ENCODE measurements at places on chromosomes 2 and 18.

- no peak for DNase-seq
These were observed 56.6 kb downstream of the STK39 start for GRCh38 chr2:168190590-168191336.

GRCh38 chr18:12783524-12783923 is 80.7 kb downstream of the PSMG2 start:
- no peak for DNase-seq

DNA sequence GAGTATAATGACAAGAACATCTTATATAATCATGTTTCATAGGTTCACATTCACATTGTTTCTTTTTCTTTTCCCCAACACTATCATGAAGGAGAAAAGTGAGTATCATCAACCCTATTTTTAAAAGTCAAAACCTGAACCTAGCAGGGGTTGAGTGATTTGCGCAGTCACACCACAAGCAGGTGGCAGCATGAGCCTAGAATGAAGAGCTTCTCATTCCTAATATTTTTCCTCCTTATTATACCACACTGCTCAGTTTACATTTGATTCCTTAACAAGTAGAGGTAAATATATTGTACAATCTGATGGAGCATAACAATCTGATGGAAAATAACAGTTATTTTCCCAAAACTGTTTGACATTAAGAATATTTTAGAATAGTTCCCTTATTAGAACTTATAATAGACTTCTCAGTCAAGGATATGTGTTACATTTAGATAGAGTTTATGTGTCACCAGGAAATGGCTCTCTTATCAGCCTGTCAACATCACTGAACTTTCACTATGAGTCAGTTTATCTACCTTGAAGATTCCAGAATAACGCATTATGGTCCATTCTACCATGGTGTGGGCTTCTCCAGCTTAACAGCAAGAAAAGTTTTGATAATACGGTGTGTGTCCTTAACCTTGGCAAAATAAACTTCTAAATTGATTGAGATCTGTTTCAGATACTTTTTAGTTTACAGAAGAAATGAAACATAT is 119.5 kb downstream of the NEB start:
- no peak for DNase-seq

DNA sequence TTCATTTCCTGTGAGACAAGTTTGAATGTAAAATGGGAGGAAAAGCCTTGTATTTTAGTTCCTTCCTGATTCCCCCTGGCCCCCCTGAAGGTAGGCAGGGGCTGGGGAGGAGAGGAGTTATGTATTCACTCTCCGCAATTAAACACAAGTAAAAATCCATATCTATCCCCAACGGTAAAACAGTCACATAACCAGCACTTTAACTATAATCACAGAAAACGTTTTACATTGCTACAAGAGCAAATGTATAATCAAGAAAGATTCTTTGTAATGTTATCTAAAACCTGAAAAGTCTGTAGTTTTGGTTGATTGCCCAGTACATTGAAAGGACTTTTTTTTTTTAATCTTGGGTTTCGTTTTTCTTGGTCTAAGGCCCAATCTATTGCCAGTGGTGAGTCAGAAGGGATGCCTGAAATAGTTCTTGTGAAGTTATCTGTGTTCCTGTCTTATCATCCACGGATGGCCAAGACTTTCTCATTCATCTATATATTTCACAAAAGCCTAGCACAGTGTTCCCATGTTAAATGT is 34.5 kb upstream of the CCNYL1 start:
- no peak for DNase-seq

DNA sequence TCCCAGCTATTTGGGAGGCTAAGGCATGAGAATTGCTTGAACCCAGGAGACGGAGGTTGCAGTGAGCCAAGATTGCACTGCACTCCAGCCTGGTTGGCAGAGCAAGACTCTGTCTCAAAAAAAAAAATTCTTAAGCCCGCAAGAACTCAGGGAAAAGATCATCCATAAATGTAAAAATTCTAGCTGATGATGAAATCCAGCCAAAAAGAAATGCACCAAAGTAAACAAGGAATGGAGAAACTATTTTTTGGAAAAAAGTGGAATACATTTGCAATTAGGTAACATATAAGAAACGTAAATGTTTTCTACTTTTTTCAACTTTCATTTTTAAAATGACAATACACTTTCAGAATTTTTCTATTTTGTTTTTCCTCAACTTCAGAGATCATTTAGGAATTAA is 61.3 kb downstream of the ASXL2 start:
- no peak for DNase-seq

DNA sequence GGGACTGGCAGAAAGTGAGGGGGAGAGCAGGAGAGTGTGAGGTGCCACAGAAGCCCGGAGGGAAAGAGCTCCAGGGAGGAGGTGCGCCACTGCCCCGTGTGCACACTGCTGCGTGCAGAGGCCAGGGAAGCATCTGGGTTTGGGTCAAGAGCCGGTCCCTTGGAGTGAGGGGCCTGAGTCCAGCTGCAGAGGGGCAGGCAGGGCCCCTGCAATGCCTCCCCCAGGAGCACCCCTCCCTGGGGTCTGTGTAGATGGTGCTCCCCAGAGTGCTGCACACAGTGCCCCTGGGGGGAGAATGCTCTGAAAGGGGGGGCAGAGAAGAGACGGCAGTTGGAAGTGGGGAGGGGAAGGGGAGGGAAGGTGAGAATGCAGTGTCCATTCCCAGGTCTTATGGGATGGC is 3.7 kb upstream of the LIMS2 start:
- DNase-seq, result no peak

DNA sequence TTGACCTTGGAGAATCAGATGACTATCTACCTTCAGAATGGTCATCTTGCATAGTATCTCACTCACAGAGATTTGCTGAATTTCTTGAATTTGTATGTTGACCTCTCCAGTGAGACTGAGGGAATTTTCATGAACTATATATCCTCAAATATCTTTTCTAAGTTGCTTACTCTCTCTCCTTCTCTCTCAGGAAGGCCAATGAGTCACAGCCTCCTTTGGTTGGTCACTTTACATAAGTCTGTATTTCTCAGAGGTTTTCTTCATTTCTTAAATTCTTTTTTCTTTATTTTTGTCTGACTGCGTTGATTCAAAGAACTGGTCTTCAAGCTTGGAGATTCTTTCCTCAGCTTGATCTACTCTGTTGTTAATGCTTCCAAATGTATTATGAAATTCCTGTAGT is 51.7 kb downstream of the VIT start:
- DNase-seq, result no peak

- DNase-seq, result no peak
These were observed 69.9 kb upstream of the KLF7 start for GRCh38 chr2:207235621-207236020.

DNA sequence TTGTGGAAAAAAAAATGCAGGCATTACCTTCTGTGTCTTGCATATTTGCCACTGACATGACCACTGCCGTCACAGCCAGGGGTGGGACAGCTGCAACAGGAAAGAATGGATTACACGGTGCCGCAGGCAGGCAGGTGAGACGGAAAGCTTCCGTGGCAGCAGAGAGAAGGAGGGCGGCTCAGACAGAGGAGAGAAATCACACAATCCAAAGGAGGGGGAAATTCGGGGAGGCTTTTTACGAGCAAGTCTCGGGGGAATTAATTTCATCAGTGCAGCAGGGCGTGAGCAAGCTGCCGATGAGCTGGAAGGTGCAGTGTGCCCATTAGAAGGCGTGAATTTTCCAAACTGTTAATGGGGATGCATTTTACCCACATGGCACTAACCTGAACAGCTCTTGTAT is 234.8 kb upstream of the PXDN start:
- no peak for DNase-seq

GRCh38 chr2:3470166-3470651 is 49.1 kb downstream of the ADI1 start:
- no peak for DNase-seq

DNA sequence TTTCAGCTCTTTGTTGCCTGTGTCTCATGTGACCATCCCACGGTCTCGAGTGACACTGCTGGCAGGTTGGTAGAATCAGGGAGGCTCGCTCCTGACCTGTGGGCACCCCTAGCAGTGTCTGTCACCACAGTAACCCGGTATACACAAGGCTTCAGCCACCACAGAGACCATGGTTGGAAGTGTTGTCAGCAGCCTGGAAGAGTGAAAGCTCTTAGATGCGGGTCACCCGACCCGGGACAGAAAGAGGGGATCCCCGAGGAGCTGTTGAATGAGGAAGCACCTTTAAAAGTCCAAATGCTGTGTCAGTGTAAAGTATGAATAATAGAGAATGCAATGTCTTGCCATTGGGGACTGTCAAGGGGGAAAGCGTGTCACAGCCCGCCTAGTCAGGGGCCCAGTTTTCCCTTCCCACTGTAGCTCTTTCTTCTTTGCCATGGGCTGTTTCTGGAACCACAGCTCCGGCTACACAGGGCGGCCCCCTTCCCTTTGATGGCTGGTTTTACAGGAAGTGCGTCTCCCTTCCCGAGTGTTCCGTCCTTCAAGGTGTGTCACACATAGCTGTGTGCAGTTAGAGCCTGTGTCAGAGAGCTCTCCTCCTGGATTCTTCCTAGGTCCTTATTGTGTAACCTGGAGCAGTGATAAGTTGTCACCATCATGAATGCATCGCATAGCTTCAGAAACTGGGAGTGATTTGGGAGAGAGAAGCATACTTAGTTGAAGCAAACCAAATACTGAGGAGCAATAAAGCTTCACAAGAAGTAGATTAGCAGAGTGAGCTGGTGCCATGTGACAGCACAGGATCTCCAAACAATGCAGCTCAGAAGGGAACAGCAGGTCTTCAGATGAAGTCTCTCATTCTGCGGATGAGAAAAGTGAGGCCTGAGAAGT is 81.4 kb downstream of the MTCL1 start:
- no peak for DNase-seq

DNA sequence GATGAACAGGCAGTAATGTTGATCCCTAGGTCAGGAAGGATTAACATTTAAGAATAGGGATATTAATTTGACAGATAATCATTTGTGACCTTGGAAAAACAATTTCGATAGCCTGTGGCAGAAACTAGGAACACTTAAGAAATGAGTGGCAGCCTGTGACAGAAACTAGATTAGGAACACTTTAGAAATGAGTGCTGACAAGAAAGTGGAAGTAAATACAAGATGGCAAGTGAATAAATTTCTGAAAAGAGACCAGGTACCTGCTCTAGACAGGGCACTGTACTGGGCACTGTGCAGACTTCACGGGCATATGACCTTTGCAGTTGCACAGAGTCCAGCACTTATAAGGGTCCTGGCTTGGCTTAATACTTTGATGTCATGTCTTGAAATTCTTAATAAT is 5.5 kb upstream of the HNRNPA3 start:
- no peak for DNase-seq

GRCh38 chr18:23203891-23204432 is 68.7 kb downstream of the CABLES1 start:
- no peak for DNase-seq

DNA sequence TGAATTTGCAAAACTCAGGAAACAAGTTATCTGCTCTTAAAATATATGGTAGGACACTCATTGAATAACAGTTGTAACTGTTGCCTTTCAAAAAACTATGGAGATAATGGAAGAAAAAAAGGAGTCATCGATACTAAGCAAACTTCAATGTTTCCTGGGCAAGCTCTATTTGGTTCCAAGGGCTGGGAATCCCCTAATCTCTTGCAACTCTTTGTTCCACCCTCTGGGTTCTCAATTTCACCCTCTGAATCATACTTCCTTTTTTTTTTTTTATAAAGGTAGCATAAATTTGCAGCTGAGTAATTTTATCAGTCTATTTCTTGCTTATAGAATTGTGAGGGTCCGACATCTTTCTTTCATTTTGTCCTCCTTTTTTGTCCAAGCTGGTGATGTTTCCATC is 36.7 kb downstream of the SLC9A4 start:
- DNase-seq, result no peak

DNA sequence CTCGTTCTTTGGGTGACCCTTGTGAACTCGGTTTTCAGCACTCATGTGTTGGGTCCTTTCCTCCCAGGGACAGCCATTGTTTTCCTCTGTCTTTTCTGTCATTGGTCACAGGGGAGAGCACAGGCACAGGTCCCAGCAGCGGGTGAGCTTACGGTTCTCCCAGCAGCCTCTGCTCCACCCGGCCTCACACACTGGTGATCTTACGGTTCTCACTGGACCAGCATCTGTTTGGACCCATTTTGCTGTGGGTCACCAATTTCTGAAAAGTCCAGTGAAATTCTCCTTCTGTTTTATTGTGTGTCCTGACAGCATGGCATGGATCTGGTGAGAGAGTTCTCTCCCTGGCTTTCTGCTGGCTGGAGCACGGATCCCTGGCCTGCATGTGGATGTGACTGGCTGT is 49.8 kb upstream of the ANKRD62 start:
- no peak for DNase-seq

DNA sequence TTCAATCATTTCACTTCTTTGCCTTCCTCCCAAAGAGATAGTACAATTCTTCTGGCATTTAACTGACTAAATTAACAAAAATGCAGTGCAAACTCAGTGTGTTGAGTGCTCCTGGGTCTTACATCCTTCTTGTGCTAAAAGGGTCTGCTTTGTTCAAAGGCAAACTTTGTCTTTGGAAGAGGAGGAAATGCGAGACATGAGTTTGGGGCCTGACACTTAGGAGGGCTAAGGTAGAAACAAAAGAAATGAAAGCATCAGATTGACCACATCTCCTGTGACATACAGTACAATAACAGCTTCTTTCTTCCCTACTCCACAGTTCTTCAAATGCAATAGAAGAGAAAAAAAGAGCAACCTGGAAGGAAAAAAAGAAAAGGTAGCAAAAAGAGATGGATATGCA is 161.7 kb downstream of the CNTNAP5 start:
- no peak for DNase-seq

DNA sequence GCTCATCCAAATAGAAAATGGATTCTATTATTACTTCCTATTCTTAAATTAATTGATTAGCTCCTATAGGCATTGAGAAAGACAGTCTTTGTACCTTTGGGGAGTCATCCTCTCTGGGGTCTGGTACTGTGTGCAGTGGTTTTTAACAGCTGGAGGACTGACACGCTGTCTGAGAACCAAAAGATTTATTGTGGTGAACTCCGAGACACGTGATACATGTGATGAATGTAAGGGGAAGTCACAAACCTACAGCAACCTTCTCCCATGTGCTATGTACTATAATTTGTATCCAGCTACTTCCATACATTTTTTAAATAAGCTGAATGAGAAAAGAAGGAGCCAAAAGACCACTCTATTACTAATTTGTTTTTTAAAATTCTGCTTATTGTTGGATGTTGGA is 133.7 kb downstream of the GALNT3 start:
- DNase-seq, result no peak

- DNase-seq, result no peak
These were observed 110.9 kb downstream of the MIB1 start for GRCh38 chr18:21851327-21851961.

DNA sequence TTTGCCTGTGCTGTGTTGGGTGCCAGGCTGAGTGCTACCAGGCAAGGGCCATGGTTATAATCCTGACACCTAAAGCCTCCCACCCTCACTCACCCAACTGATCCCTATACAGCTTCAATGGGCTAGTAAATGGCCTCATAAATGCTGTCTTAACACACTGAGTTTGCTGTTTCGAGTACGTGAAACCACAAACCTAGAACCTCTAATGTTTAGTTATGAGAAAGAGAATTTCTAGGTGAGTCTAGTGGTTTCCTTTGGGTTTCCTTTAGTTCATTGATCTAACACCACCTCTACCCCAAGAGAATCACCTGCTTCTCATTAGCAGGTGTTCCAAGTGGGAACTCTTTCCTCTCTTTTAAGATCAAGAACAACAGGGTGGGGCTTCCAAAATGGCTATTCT is 172.0 kb downstream of the MC4R start:
- DNase-seq, result no peak

GRCh38 chr2:45218931-45219339 is 209.7 kb upstream of the SIX2 start:
- DNase-seq, result no peak

- DNase-seq, result no peak
These were observed 24.5 kb downstream of the LOXHD1 start for GRCh38 chr18:46632401-46633071.
